Kidney capillary endothelial cell (primary cell): ENCODE measurements at places on chromosomes 2 and 18.

- no peak for DNase-seq
Observed at GRCh38 chr18:76613053-76613754, 118.2 kb upstream of the ZNF516 start.

GRCh38 chr2:74714691-74715080 lies 60.6 kb downstream of the SEMA4F start:
- no peak for DNase-seq

- no peak for DNase-seq
Observed at GRCh38 chr2:239064891-239065290, 217.0 kb downstream of the TWIST2 start.

GRCh38 chr2:227473806-227474205 lies 1.9 kb downstream of the AGFG1 start:
- DNase-seq, result no peak

DNA sequence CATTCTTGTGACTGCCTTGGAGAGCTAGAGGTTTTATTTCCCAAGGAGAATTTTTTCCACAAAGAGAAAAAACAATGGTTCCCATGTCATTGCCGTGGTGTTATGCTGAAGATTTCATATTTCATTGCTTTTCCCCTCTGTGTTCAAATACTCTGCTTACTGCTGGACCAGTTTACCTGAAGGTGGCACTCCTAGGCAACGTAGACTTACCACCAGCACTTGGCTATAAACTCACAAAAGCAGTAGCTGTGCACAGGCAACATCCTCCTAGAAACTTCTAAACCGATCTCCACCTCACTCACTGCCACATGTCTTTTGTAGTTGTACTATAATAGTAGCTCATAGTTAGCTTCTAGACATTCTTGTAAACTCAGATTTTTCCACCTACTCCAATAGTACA lies 1319.7 kb upstream of the CRIM1 start:
- DNase-seq, result no peak

DNA sequence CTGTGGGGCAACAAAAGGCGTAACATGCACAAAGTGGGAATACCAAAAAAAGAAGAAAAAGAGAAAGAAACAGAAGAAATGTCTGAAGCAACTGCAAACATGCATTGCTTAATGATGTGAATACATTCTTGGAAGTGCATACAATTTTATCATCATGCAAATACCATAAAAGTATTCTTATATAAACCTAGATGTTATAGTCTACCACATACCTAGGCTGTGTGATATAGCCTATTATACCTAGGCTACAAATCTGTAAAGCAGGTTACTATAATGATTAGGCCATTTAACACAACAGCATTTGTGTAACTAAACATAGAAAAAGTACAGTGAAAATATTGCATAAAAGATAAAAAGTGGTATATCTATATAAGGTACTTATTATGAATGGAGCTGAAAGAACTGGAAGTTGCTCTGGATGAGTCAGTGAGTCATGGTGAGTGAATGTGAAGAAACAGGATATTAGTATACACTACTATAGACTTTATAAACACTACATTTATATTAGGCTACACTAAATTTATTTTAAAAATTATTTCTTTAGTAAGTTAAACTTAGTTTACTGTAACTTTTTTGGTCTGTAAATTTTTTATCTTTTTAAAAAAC lies 319.4 kb upstream of the KCNH7 start:
- peak; percentile 82 for DNase-seq

GRCh38 chr2:31208240-31208639 lies 9.1 kb downstream of the CAPN14 start:
- DNase-seq, result no peak

GRCh38 chr2:231920795-231921194 lies 5.4 kb downstream of the NPPC start:
- no peak for DNase-seq
